ENCODE measurements at places on chromosomes 4 and X.
A peak's percentile ranks its signal among the peaks of the same experiment; 100 is the strongest.

DNA sequence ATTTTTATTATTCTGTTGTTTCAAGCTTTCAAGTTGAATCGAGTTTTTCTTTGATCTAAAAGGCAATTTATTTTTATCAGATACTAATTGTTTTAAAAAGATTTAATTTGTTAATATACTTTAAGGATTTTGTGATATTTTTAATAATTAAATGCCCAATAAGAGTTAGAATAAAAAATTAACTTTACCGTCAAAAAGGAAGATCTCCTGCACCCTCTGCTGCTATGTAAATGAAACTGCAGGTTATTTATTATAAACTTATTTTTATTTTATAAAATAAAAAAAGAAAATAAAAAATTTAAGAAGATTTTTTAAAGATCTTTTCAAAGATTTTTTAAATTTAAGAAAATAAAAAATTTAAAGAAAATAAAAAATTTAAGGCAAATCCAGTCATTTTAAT lies 166.1 kb downstream of the CCSER1 start:
- no peak for DNase-seq

DNA sequence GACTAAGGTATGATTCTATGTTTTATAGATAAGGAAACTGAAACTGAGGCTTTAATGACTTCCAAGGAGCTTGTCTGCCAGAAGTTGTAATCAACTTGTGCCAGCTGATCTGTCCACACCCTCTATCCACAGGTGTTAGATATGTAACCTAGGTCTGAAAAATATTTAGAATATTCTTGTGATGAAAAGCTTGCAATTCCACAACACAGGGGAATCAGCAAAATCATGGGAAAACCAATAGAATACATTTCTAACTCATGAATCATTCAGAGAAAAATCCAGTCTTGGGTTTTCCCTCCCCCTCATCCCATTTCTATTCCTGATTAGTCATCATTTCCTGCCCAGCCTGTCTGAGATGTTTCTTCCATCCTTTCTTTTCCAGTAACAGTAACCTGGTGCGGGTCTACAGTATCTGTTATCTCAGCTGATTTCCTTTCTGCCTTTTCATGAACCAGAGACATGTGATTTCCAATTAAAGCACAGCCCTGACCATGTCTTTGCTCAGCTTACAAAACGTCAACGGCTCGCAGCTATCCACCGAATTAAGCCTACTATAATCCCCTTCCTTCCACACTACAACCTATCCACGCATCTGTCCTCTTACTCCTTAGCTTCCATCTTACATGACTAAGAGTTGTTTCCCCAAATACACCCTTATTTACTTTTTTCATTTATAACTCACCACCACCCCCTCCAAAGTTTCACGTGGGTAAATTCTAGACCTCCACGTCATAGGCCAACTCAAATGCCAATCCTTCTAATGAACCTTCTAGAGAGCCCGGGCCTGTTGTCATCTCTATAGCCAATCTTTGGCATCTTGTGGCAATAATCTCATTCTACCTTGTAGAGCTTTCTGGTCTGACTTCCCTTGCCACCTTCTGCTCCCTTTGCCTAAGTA lies 961 bp upstream of the NOCT start:
- DNase-seq = no peak

- no peak for DNase-seq
Measured at GRCh38 chrX:133559909-133560308, 144.6 kb upstream of the GPC4 start.

- DNase-seq = no peak
Measured at GRCh38 chr4:133147921-133148689, 989 bp upstream of the PCDH10 start.

GRCh38 chr4:153502584-153502983 lies 36.4 kb downstream of the TMEM131L start:
- no peak for DNase-seq

DNA sequence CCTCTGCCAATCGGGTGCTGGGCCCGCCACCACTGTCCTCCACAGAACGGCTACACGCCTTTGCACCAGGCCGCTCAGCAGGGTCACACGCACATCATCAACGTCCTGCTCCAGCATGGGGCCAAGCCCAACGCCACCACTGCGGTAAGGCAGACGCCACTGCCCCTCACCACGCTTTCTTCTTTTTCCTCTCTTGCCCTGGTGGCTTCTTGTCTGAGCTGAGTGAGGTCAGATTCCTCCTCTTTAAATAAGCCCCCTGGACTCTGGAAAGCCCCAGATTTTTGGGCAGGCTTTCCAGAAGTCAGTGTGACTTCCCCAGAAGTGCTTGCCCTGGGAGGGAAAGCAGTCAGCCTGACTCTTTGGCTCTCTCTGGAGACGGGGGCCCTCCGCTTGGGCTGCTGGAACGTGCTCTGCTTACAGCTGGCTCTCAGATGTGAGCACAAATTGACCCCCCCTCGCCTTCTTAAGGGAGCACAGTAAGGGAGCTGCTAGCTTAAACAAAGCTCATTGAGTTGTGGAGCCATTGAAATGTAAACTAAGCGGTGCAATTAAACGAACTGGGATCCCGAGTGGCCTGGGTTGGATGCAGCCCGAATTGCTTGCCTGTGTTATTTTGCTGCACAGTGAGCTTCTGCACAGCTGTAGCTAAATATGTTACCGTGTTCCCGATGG lies 243.1 kb downstream of the ANK2 start:
- DNase-seq = peak; percentile 32

All from NCI-H1436 (cell line).